ENCODE measurements at places on chromosomes 13 and 19.
A peak's percentile ranks its signal among the peaks of the same experiment; 100 is the strongest.

- DNase-seq: no peak
These were observed 118.1 kb upstream of the FNDC3A start for GRCh38 chr13:48857576-48857975.

GRCh38 chr19:19740755-19741154 lies 7.8 kb upstream of the ZNF14 start:
- DNase-seq: peak; percentile 27

- DNase-seq: no peak
These were observed 11.1 kb downstream of the MAMSTR start for GRCh38 chr19:48708471-48708870.

GRCh38 chr13:73109288-73109899 lies 50.6 kb downstream of the KLF5 start:
- DNase-seq: no peak

DNA sequence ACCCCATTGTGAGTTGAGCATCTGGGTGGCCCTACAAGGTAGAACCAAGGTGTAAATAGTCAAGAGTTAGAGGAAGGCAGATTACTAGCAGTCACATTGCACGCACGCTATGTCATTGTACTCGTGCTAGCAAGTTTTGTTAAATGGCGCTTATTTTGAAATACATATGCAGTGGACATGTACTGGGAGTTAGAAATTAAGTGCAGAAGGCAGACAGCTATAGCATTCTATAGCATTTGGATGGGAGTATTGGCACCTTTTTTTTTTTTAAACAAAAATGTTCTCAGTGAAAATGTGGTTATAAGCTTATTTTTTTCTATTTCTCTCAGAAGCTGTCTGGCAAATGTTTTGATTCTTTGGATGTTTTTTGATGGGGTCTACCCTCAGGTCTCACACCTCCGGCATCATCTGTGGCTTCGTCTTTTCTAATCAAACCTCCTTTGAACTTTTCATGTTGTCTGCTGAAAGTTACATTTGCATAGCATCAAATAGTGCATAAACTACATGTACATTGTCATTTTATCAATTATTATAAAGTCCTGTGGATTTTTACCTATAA lies 68.1 kb downstream of the ARHGEF7 start:
- DNase-seq: no peak

- no peak for DNase-seq
These were observed 28.0 kb upstream of the F7 start for GRCh38 chr13:113077566-113077952.
